ENCODE measurements at places on chromosomes 6 and 20.
A peak's percentile ranks its signal among the peaks of the same experiment; 100 is the strongest.

- no peak for DNase-seq
Measured at GRCh38 chr20:49787371-49788357, 25.0 kb upstream of the SLC9A8 start.

- DNase-seq = no peak
Measured at GRCh38 chr6:150032598-150032997, 7.3 kb upstream of the RAET1L start.

GRCh38 chr6:160963651-160964050 is 27.9 kb upstream of the MAP3K4 start:
- DNase-seq = peak; percentile 48

DNA sequence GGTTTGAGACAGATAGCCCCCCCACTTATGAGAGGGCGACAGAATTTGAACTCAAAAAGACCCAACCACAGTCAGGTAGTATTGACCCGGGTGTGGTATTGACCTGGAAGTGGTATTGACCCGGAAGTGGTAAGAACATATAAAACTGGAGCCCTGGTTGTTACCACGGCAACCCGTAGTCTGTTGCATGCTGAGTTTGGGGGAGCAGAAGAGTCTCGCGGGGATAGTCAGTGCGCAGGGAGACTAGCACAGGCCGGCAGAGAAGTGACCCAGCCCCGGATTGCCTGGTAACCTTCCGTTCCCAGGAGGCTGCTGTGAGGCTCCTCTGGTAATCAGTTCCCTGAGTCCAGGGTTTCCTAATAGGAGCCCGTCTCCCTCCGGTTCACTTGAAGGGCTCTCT is 96.2 kb downstream of the SNX5 start:
- DNase-seq = peak; percentile 20

DNA sequence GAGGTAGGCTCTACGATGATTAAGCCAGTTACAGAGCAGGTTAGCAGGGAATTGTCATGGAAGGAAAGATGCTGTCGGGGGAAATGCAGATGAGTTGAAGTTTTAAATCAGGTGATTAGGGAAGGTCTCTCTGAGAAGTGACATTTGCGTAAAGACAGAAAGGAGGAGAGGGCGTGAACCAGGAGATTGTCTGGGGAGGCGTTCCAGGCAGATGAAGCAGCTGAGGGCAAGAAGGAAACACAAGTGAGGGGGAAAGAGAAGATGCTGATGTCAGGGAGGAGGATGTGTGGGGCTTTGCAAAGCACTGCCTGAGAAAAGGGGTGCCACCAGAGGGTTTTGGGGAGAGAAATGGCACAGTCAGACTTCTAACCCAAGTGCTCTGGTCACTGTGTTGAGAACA is 2.5 kb upstream of the TMEM14B start:
- no peak for DNase-seq

DNA sequence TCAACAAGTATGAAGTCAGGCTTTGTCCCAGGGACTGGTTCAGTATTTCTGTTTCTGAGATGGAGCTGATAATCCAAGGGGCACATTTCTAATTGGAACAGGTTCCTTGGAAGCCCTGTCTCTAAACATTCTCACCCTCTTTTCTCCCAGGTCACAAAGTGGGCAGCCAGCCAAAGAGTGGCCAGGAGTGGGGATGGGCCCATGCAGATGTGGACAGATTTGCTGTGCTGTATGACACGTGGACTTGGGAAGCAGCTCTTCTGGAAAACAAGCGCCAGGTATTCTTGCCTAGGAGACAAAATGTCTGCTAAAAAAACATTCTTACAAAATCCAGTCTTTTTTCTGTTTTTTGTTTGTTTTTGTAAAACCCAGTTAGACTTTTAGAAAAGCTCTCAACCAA is 140.2 kb downstream of the CD164 start:
- no peak for DNase-seq

Data from NCI-H1417 (cell line).